ENCODE measurements at places on chromosomes 3 and 15.

GRCh38 chr3:96619475-96619874 lies 194.9 kb upstream of the EPHA6 start:
- DNase-seq: no peak

DNA sequence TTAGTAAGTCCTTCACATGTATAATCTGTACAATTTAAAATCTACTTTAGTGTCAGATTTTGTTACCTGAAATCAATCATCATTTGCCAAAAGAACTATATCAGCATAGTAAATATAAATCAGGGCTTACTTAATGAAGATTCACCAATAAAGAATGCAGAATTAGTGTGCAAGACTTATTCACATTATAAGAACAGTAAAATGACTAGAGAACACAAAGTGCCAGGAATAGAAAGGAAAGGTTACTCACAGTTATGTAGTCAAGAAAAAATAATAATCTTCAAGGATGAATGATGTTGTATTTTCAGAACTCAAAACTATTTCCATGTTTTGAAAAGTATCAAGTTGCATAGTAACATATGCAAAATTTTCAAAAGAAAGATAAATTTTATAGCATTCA lies 891.9 kb downstream of the ROBO1 start:
- DNase-seq: no peak

DNA sequence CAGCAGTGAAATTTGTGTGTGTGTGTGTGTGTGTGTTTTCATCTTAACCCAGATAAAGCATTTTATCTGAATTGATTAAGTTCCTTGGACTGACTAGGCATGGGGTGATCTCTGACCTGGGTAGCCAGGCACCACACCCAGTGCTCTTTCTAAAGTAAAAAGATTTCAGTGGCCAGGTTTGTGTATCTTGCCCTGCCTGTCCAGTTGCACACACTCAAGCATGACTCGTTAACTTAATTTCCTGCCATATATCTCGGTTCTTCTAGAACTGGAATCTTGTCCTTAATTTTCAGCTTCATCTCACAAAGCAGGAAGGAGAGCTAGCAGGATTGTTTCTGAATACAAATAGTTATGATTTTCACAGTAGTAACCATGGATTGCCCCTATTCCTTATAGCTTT lies 17.0 kb downstream of the TM4SF18 start:
- DNase-seq: no peak

DNA sequence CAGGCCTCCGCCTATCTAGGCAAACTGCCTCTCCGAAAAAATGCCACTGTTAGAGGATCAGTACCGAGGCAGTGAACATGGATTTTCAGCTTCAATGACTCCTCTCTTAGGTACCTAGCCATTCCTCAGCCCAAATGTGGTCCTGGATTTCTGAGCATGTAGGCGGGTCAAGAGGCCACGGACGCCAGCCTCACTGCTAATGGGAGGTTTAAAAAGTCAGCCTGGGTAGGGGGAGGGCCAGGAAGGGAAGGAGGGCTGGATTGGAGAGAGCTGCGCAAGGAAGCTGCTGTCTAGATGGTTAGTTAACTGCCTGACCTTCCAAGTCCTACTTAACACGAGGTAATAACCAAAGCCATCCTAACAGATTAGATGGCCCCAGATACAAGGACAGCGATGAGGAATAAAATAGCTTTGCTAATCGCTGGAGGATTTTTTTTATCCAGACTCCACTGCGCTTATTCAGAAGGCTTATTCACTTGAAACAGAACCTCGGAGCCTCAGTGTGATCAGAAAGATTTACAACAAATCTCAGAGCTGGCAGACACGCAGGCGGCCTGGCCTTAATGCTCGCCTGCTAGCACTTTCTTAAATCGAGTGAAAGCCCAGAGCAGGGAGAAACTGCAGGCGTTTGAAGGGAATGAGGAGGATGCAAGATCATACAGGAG lies 34.3 kb downstream of the TLE3 start:
- no peak for DNase-seq

DNA sequence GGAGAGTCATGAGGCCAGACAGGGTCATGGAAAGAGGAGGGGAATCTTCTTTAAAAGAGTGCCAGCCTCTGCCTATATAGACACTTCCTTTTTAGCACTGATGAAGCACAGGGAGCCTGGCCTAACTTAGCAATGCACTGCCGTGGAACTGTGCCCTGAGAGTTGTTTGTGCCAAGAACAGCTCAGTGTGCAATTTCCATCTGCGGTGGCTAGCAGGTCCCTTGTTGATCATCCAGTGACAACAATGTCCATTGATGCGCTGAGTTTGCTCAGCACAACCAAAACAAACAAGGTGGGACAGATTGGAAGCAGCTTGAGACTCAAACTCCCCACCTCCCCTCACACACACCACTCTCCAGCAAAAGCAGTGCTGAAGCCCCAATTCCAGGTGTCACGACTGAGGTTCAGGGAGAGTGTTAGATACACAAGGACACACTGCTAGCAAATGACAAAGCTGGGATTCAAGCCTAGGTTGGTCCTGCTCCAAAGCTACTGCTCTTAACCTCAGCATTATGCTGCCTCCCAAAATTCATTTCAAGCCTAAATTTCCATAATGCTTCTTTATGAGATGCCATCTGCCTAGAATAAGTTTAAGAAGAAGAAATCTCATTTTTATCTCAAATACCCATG lies 316.6 kb upstream of the UBE2E2 start:
- DNase-seq: no peak

GRCh38 chr3:73950865-73951558 lies 326.3 kb upstream of the PDZRN3 start:
- DNase-seq: no peak

GRCh38 chr3:1942781-1943180 lies 155.9 kb upstream of the CNTN4 start:
- DNase-seq: no peak

DNA sequence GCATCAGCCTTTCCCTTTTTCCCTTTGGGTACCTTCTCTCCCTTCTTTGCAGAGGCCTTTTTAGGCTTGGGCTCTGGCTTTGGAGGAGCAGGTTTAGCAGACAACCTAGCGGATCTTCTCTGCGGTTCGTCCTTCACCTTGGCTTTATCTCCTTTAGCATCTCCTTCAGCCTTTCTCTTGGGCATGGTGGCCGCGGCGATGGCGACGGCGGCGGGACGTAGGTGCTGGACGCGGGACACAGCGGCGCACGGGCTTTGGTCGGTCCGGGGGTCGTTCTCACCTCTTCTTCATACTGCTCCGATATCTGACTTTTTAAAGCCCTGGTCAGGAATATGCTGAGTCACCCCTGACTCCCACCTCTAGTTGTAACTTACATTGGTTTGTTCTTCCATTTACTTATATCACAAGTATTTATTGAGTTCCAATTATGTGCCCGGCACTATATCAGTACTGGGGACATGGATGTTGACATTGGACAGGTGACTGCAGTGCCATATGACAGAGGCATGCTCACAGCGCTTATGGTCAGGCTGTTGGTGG lies 43.1 kb upstream of the SH3BP5 start:
- DNase-seq: no peak

- DNase-seq: no peak
Observed at GRCh38 chr3:11509173-11510000, 134.3 kb downstream of the VGLL4 start.

DNA sequence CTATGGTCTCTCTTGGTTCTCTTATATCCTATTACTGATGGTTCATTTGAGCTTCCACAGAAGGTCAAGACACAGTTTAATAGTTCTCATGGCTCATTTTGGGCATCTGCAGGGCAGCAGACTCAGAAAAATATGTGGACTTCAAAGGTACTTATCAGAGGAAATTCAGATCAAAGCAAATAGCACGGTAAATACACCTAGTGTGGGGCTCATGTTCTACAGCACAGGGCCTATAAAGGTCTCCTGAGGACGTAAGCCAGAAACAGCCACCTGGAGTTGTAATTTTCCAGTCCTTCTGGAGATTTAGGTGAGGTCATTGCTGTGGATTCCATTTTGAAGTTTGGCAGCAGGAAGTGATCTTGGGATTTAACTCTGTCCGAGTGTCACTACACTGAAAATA lies 134.5 kb upstream of the SGO1 start:
- no peak for DNase-seq

GRCh38 chr3:186212611-186213010 lies 103.7 kb upstream of the ETV5 start:
- no peak for DNase-seq

GRCh38 chr3:164190566-164190965 lies 887.7 kb downstream of the SI start:
- no peak for DNase-seq

DNA sequence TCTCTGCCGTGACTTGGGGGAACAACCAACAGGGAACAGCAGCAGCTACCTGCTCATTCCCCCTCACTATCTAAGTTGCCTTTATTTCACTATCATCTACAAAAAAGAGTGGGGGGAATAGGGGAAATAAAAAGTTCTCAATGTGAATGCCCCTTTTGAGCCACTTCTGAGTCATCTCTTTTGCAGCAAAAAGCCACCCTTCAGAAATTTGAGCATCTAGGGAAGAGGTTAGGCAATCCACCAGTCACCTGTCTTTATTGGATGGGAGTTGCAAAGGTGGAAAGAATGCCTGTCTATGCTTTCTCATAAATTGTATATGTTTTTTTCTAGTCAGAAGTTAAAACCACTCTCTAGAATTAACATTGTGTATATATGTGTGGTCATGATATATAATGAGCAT lies 41.1 kb downstream of the GPD1L start:
- no peak for DNase-seq

GRCh38 chr15:96037584-96037983 lies 292.9 kb upstream of the NR2F2 start:
- DNase-seq: no peak

DNA sequence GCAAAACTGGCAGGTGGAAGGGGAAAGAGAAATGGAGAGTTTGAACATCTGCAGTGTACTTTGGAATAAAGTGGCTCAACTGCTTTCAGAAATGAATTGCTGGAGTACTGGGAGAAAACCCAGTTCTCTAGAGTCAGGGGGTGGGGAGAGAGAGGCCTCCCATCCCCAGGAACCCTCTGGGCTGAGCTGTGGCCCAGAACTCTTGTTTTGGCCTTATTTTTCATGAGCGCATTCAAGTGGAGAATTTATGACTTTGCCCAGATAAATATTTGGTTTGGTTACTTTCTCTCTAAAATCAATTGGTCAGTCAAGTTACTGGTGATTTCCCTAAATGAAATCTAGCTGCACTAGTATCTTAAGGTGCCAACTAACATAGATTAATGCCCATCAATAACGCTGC lies 28.7 kb upstream of the HACD2 start:
- no peak for DNase-seq

DNA sequence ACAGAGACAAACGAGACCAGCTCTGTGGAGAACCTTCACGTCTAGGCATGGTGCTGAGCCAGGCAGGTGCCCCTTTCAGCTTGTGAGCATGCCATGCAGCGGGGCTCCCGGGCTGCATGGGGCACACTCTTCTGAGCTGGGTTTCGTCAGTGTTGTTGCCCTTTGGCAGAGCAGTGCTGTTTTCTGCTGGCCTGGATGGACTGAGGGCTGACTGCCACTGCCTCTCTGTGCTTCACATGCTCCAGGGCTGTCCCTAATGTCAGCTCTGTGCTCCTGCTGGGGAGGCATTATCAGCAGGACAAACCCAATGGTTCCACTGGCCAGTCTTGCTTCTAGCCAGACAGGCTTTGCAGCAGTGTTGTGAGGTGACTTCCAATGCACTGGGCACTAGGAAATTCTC lies 9.5 kb downstream of the GASK1A start:
- DNase-seq: no peak

DNA sequence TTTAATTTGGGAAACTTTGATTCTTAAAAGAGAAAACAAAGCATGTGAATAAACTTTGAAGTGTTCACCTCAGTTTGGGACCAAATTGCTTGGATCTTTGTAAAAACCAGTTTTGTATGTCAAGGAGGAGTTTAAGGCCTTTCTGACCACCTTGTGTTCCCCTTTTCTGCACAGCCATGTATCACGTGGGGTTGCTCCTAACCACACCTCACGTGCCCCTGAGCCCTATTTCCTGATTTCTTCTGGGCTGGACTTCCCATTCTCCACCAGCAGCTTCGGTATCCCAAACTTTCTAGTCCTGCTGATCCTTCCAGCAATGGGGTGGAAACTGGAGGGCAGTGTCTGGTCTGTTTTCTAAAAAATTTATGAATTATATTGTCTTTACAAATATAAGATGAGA lies 76.4 kb upstream of the STT3B start:
- no peak for DNase-seq

DNA sequence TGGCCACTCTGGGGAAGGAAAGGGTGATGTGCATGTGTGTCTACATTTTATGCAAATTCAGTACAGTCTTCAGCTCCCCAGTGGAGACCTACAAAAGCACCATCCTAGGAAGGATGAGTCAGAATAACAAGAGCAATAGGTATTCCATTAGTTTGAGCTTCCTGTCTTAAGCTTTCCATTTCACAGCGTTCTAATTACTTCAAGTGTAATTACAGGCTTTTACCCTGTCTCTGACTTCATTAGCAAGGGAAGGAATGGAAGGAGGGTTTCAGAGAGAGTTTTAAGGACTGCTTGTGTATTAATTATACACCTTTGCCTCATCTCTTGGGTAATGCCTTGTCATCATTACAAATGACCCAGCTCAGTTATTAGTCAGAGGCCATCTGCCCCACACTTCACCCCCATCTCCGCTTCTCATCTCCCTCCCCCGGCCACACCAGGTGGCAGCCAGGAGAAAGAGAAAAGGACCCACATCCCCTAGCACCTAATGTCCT lies 202.8 kb upstream of the MRPL3 start:
- DNase-seq: no peak

DNA sequence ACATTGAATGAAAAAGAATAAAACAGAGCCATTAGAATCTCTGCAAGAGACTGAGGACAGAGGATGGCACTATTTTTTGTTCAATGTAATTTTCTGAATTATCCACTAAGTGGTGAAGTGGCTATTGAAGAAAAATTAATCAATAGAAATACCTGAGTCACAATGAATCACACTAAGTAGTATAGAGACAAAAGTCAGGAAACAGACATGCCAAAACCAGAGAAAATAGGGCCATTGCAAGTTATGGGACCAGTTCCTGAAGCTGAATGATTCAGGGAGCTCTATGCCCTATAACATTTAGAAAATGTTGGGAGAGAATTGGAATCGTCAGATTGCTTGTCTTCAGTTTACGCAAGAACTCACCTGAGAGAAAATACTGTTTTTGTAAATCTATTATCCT lies 1103.2 kb upstream of the ALCAM start:
- DNase-seq: no peak

GRCh38 chr15:85414991-85415390 lies 34.6 kb downstream of the AKAP13 start:
- DNase-seq: no peak

- no peak for DNase-seq
Observed at GRCh38 chr15:33720952-33721351, 247.3 kb upstream of the CHRM5 start.

- no peak for DNase-seq
Observed at GRCh38 chr15:74725225-74725774, at the start of gene CYP1A1. TSS of gene CYP1A1 (minus strand) at chr15:74725528. CDS start at chr15:74723097, 2,431 bp downstream.

GRCh38 chr3:14415501-14415900 lies 13.1 kb downstream of the SLC6A6 start:
- no peak for DNase-seq

GRCh38 chr15:95439922-95440376 lies 890.6 kb upstream of the NR2F2 start:
- DNase-seq: no peak

- no peak for DNase-seq
Observed at GRCh38 chr3:150921209-150921608, 16.0 kb upstream of the MINDY4B start.

GRCh38 chr3:119639494-119640350 lies 20.7 kb downstream of the POPDC2 start:
- no peak for DNase-seq

- DNase-seq: no peak
Observed at GRCh38 chr15:41241221-41241964, 10.3 kb downstream of the CHP1 start.

GRCh38 chr15:57509965-57510364 lies 81.7 kb upstream of the MYZAP start:
- no peak for DNase-seq
